ENCODE measurements at places on chromosomes 2 and 18. TPM values are rescaled to one million over a fixed set of nuclear protein-coding genes. Genes with fewer than 3 reads are reported as not detected.

GPR35 gene
- not detected for total RNA-seq

RAB17 gene
- not detected for total RNA-seq

HOXD9 gene
- total RNA-seq = not detected

KIAA2012 gene
- not detected for total RNA-seq

OSR1 gene
- total RNA-seq = 18.8 TPM

PTCD3 gene
- total RNA-seq = 23.5 TPM

ERMN gene
- not detected for total RNA-seq

PLEK gene
- not detected for total RNA-seq

OLA1 gene
- 83.7 TPM for total RNA-seq

PRKAG3 gene
- total RNA-seq = 0.40 TPM
